ENCODE measurements at places on chromosomes 1 and 21. TPM values are rescaled to one million over a fixed set of nuclear protein-coding genes. Genes with fewer than 3 reads are reported as not detected.

Gene FCRL6
- total RNA-seq, result not detected

Gene MAP10
- 2.3 TPM for total RNA-seq

Gene SYF2
- 50.3 TPM for total RNA-seq

Gene CCDC190
- not detected for total RNA-seq

Gene OR2L8
- total RNA-seq, result not detected

Gene LIN28A
- not detected for total RNA-seq

Gene PTPRF
- total RNA-seq, result 16.3 TPM

Gene FNDC5
- total RNA-seq, result 0.76 TPM

Gene OR6N1
- total RNA-seq, result not detected

Gene IL23R
- total RNA-seq, result not detected

Gene DBT
- 5.3 TPM for total RNA-seq

Gene LDLRAD2
- total RNA-seq, result not detected

Gene CD1E
- total RNA-seq, result not detected

Gene CFHR3
- total RNA-seq, result not detected

Gene PPOX
- 18.8 TPM for total RNA-seq

Gene RNU1-3
- under 0.01 TPM for total RNA-seq

Gene LCE1A
- total RNA-seq, result not detected

Gene KANK4
- total RNA-seq, result 0.25 TPM

Gene FALEC
- not detected for total RNA-seq

Gene PALMD
- total RNA-seq, result not detected

Gene WNT9A
- 2.1 TPM for total RNA-seq

Gene AMY1C
- not detected for total RNA-seq

Gene TMEM69
- 30.3 TPM for total RNA-seq

Gene FNBP1L
- 22.6 TPM for total RNA-seq

Gene TFAP2E
- not detected for total RNA-seq

Gene C1orf210
- total RNA-seq, result not detected

Gene ORC1
- 1.9 TPM for total RNA-seq

Gene TCP10L
- 0.97 TPM for total RNA-seq

Gene NUDC
- 34.9 TPM for total RNA-seq

Gene FMO1
- not detected for total RNA-seq

Gene KLF17
- total RNA-seq, result 0.11 TPM

Gene OR2AK2
- not detected for total RNA-seq

Gene POU3F1
- total RNA-seq, result not detected

Gene ABCA4
- total RNA-seq, result 3.7 TPM

Gene MFAP2
- 189 TPM for total RNA-seq

Gene COL11A1
- total RNA-seq, result 10.0 TPM

Gene CHTOP
- 37.8 TPM for total RNA-seq

Gene MAP7D1
- total RNA-seq, result 160 TPM

Gene TRIM58
- total RNA-seq, result not detected

Gene SHISAL2A
- total RNA-seq, result not detected

Gene ZFP69B
- 4.2 TPM for total RNA-seq

Gene LRRC7
- not detected for total RNA-seq

Gene PHACTR4
- total RNA-seq, result 3.0 TPM
